Stimulated activated CD4-positive, alpha-beta T cell treated with anti-CD3 and anti-CD28 coated beads, TNF-alpha, amount 100 ng/mL, for 24 hours (primary cell): ENCODE measurements at places on chromosomes 16 and 17.

DNA sequence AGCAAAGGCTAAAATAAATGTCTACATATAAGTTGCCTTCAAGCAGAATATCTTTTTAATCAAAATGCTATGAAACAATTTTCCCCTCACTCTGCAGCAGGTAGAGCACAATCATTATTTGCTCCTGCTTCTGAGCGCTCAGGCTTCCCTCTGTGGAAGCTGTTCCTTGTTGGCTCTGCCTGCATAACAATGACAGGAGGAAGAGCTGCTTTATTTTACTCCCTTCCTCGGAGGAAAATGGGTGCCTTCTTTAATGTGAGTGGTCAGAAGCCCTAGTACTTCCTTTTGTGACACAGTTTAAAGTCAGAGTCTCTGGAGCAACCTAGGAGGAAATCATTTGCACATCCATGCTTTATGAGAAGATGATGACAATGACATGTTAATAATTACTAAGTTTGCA lies 492.1 kb downstream of the CDH8 start:
- DNase-seq, result no peak

DNA sequence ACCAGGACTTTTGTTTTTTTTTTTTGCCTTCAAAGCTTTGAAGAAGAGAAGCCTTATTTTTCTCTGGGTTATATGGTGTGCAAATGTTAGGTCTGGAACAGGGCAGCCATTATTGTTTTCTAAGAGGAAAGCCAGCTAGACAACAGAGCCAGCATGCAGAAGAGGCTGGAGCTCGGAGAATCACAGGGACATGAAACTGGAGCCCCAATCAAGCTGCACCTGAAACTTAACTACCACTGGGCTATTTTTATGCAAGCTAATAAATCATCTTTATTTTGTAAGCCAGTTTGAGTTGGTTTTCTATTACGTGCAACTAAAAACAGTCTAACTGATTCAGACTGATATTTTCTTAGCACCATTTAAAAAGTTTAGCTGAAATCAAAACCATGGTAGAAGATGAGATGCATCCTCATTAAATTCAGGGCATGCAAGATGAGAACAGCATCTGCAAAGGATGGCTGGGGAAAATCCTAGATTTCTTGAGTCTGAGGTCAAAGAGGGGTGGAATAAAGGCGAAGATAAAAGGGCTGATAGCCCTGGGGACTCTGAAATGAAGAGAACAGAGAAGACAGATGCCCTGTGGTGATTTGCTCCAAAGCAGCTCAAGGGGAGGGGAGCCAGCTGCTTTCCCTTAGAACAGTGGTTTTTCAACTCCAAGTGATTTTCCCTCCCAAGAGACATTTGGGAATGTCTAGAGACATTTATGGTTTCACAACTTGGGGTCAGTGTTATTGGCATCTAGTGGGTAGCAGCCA lies 177.1 kb upstream of the WSCD1 start:
- DNase-seq, result no peak

DNA sequence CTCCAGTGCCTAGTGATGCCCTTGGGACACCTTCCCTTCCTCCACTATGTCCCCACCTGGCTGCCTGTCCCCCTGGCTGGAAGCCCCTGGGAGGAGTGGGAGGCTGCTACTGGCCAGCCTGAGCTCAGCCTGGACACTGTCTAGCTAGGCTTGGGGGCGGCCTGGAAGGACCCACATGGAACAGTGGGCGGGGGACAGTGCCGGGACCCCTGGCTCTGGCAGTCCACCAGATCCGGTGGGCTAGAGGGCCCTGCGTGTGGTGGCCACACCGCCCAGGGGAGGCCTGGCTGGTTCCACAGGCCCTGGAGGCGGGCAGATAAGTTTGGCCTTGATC lies 388.0 kb upstream of the TNRC6C start:
- no peak for DNase-seq

DNA sequence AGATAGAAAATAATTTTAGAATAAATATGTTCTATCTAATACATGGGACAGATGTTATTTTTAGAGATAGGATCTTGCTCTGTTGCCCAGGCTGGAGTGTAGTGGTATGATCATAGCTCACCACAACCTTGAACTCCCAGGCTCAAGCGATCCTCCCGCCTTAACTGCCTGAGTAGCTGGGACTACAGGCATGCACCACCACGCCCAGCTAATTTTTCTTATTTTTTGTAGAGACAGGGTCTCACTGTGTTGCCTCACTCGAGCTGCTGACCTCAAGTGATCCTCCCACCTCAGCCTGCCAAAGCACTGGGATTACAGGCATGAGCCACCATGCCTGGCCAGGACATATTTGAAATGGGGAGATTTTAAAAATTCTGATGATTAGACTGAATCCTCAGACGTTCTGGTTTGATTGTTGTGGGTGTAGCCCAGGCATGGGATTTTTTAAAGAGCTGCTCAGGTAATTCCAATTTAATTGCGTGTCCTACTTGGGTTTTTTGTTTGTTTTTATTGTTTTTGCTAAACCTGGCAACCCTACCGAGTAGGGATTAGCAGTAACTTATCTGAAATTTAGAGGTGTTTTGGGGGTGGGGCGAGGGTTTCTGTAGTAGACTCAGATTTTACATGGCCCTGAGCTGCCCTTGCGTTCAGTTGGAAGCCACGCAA lies 142.9 kb downstream of the RAB11FIP4 start:
- DNase-seq, result no peak

DNA sequence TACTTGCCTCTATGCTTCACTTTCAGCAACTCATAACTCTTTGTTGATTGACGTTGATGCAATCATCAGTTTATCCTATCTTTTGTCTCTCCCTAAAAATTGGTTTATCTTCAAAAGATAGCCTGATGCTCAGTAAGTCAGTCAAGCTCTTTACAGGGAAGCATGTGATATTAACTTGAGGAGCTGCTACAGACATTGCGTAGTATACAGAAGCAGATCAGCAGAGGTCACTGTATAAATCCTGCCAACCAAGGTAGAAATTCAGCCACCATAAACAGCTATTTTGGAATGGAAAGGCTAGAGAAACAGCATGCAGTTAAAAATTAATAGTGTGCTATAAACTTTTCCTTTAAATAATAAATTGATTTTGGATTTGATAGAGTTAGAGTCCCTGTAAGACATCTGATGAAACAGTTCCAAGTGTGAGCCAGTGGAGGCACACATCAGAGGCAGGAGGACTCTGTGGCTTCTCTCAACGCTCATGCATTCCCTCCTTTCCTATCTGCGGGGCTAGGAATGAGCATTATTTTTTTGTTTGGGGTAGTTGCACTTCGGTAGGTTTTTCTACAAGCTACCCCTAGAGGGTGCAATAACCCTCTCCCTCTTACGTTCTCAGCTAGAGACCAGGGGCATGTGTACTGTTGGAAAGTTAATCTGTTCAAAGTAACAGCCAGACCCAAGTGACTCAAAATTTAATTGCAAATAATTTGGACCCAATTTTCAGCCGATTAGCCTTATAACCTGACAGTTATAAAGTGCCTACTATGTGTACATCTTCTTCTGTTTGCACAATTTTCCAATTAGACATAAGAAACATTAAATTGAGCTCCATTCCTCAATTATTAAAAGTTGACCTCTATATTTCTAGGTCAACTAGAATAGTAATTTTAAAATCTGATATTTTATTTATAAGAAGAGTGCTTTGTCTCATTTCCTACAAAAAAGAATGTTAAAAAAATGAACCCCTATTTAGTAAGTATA lies 647.7 kb upstream of the SOX9 start:
- DNase-seq, result no peak

GRCh38 chr17:7580604-7581575 lies 1.5 kb downstream of the CD68 start:
- DNase-seq, result no peak

- DNase-seq, result no peak
These were observed 28.3 kb downstream of the ETV4 start for GRCh38 chr17:43517615-43518386.

GRCh38 chr17:43576563-43577229 lies 30.6 kb upstream of the ETV4 start:
- DNase-seq, result peak; percentile 46

- no peak for DNase-seq
These were observed 4.2 kb downstream of the C16orf90 start for GRCh38 chr16:3490911-3491629.

- DNase-seq, result no peak
These were observed 2.7 kb downstream of the AHSP start for GRCh38 chr16:31530405-31530804.

GRCh38 chr17:79844869-79845600 lies 5.8 kb upstream of the CBX4 start:
- DNase-seq, result no peak

- no peak for DNase-seq
These were observed 132.6 kb downstream of the SNX11 start for GRCh38 chr17:48240122-48240521.

GRCh38 chr17:73648974-73649373 lies 4.7 kb upstream of the SDK2 start:
- DNase-seq, result no peak

- DNase-seq, result no peak
These were observed 983 bp downstream of the VAT1L start for GRCh38 chr16:77789085-77790008.

DNA sequence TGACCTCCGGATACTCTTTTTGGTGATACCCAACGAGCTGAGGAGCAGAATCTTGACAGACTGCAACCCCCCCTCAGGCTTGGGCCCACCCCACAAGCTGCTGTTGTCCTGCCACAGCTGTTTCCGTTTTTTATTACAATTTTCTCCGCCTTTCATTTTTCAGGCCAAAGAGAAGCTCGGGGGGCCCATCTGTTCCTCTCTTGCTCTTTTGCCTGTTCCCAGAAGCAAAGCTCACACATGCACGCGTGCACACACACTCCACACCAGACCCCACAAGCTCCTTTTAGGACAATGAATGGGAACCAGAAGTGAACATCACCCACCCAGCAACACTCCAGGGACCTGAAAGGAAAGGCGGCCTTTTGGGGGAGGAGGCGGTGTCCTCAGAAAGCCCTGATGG lies 16.3 kb downstream of the SOX9 start:
- no peak for DNase-seq

DNA sequence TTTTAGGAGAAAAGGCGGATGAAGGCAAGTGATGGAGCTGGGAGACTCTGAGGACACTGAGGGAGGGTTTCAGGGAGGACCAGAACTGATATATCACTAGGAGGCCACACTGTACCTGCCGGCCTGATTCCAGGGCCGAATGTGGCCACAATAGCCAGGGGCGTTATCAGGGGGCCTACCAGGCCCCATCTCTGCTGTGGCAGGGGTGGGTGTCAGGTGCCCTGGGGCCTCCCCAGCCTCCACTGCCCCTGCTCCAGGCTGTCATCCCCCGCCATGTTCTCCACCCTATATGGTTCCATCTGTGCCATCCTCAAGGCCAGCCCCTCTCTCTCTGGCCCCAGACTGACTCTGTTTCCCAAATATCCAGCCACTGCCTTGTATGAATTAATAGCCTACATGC lies 246.5 kb downstream of the GSG1L start:
- no peak for DNase-seq

DNA sequence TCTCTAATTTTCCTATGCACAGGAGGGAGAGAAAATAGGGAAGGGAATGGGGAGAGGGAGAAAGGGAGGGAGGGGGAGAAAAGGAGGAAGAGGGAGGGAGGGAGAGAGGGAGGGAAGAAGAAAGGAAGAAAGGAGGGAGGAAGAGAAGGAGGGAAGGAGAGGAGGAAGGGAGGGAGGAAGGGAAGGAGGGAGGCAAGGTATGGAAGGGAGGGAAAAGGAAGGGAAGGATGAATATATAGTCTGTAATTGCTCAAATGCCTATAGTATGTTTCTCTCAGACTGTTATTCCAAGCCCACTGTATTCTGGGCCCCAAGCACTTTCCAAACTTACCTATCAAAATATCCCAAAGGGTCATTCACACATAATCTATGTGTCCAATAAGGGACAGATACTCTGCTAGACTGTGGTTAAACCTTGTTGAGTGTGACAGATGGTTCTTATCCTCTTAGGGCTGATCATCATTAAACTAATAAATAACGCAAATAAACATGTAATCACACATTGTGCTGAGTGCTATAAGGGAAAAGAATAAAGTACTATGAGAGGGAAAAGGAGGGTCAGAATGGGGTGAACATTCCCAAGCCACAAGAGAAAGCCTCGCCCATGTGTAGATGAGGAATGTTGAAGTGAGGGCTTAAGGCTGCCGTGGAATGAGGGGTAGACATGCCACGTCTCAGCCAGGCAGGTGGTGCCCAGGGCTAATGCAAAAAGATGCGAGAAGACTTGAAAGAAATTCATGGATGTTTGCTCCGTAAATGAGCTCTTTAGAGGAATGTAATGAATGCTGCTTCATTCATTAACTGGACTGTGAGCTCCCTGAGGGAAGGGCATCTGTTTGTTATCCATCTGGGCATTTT lies 30.6 kb downstream of the ASIC2 start:
- DNase-seq, result no peak

GRCh38 chr16:88618182-88618955 lies 20.0 kb upstream of the IL17C start:
- DNase-seq, result no peak

DNA sequence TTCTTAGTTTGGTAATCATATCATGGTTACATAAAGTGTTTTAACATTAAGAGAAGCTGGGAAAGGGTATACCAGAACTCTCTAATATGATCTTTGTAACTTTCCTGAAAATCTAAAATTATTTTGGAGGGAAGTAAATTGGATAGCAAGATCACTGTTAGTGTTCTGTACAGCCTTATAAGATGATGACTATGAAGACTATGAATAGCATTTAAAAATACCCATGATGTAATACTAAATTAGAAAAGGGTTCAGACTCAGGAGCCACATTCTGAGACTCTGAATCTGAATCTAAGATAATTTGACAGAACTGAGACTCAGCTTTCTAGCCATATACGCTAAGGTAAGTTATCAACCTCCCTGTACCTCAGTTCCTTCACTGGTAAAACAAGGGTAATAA lies 208.0 kb upstream of the C17orf78 start:
- DNase-seq, result no peak

- no peak for DNase-seq
These were observed 19.6 kb downstream of the CLUAP1 start for GRCh38 chr16:3520413-3520812.

DNA sequence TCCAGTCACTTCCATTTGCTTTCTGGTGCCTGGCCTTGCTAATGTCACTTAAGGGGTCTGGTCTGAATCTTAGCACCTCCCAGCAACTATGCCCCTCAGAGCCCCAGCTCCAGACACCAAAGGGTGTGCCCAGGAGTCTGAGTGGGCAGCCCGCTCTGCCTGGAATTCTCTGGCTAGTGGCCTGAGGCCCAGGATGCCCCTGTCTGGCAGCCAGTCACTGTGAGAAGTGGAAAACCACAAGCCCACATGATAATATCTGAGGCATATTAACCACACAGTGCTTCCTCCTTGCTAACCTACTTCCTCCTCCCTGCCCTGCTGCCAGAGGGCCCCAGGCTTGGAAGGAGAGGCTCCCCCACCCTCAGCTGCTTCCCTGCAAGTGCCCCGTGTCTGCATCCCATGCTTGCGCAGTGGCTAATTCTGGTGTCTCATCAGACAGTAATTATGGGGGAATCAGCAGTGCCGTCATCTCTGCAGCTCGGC lies 14.0 kb downstream of the SRCIN1 start:
- DNase-seq, result no peak
